ENCODE measurements at places on chromosomes 3 and 15.

- DNase-seq, result no peak
These were observed 241.8 kb downstream of the ROBO2 start for GRCh38 chr3:77281721-77282120.

GRCh38 chr3:138093721-138094120 is 21.7 kb downstream of the DZIP1L start:
- DNase-seq, result no peak

GRCh38 chr3:50224639-50225038 is 11.4 kb upstream of the GNAI2 start:
- DNase-seq, result no peak

DNA sequence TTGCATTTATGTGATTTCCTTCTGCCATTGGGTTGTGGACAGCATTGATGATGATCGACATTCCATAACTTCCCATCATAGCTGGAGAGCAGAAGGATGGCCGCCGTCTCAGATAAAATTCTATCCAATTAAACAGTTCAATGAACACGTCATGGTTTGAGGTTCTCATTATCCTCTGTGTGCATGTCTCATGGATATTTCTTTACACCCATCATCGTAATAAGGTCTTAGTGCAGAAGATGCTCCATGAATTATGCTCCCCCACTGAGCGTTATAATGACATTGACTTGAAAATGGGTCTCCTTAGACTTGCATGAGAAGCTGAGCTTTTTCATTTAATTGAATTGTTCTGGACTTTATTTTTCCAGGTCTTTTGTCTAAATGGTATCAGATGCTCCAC is 92.1 kb downstream of the TRIM42 start:
- DNase-seq, result no peak

GRCh38 chr15:50168783-50169411 is 13.1 kb upstream of the SLC27A2 start:
- DNase-seq, result no peak

GRCh38 chr3:73781541-73781940 is 156.8 kb upstream of the PDZRN3 start:
- no peak for DNase-seq

DNA sequence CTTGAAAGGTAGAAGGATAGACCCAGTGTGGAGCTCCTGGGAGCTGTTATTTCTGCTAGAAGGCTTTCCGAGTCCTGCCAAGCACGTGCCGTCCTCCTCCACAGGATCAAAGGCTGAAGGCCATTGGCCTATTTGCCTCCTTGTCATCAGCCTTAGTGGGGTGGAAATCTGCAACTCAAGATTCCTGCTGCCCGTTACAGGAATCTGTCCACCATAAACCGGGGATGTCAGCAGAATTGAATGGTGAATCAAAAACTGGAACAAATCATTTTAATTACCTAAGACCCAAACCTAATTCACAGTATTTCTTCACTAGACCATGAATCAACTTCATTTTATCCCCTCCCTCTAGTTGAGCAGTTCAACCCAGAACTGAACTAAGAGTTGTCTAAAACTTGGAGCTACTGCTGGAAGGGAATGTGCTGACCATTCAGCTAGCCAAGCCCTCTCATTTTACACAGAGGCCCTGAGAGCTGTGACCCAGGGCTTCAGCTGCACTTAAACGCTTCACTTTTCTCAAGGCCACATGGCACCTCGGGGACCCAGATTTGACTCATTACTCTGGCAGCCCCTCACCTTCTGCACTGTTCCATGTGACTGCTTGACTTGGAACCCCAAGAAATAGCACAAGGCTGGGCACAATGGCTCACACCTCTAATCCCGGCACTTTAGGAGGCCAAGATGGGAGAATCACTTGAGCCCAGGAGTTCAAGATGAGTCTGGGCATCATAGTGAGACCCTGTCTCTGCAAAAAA is 36.8 kb upstream of the KIF23 start:
- DNase-seq, result no peak

- no peak for DNase-seq
These were observed 375.1 kb downstream of the SHQ1 start for GRCh38 chr3:72473156-72473555.

DNA sequence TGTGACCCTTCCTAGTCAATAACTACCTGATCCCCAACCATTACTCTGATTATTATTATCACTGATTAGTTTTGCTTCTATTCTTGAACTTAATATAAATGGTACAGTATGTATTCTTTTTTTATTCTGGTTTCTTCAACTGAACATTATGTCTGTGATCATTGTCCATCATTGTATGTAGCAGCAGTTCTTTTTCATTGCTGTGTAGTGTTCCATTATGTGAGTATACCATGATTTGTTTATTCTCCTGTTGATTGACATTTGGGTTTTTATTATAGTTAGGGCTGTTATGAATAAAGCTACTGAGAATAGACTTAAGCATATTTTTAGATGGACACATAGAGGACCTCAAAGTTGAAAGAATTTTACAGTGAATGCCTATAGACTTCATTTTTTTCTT is 2.7 kb downstream of the KIF15 start:
- DNase-seq, result no peak

- no peak for DNase-seq
These were observed 172.2 kb upstream of the TSPAN3 start for GRCh38 chr15:77243135-77243534.

- DNase-seq, result no peak
These were observed 887.4 kb upstream of the EPHA6 start for GRCh38 chr3:95926904-95927501.

DNA sequence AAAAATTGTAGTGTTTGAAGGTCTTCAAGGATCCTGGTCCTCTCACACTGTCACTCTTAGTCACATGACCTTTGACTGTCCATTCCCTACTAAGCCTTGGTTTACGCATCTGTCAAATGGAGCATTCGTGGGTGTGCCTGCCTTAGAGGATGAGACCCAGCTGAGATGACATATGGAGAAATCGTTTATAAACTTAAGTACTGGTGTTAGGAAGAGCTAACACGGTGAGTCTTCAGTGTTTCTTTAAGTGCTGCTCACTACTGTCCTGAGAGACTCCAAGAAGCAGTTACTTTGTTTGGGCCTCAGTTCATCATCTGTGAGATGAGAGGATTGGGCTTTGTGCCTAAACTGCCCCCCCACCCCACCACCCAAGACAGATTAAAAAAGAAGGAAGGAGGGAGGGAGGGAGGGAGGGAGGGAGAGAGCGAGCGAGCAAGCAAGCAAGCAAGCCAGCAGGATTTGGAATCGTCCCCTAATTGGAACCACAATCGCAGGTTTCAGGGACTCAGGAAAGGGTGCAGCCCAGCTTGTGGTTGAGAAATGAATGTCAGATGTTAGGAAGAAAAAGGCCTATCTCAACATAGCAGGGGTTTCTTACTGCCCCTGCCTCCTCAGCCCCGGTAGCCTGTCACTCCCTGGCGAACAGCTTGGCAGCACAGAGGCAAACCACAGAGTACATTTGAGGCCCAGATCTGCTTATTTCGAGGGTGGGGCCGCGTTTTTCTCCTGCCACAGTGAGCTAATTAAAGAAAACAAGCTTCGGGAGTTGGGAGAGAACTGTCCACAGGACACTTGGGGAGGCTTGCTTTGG is 32.7 kb downstream of the SMAD3 start:
- DNase-seq, result peak; percentile 60

DNA sequence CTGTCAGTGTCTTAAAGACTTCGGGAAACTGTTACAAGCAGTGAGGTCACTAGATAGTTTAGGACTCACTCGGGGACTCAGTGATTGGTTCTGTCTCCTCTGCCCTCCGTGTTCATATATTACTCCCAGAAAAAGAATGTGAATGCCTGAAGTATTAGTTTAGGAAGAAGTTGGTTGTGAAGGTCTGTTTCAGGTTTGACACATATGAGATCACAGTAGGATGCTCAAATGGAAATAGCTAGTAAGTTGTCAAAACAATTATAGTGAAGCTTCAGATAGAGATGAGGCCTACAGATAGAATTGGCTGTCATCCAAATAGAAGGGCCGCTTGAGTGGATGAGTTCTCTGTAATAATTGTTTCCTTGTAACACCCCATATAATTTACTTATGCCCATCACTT is 172.6 kb downstream of the PLCL2 start:
- DNase-seq, result no peak

- DNase-seq, result no peak
These were observed 790 bp downstream of the PARP14 start for GRCh38 chr3:122681284-122681973.

DNA sequence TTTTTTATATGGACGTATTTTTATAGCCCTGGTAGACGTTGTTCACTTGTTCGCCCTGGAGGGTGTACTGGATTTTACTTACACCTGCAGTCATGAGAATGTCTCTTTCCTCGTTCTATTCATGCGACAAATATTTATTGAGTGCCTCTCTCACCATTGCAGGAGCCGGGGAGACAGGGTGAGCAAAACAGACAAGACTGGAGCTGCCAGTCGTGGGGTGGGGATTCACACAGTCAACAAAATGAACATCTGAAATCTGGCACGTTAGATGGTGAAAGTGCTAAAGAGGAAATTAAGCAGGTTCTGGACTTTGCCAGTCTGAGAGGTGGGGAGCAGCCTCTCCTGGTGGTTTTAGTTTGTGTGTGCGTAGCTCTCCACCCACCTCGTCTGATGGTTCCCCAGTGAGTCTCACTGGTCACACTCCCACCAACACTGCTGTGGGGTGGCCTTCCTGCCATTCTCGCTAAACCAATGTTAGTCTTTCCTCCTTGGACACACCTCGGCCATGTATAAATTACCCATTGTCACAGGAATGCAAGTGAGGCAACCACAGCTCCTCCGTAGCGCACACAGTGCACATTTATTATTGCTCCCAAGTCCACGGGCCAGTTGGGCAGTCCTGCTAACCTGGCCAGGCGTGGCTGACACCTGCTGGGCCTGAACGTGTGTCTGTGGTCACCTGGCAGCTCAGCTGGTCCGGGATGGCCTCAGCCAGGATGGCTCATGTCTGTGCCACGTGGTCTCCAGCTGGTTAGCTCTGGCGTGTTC is 31.5 kb downstream of the FBLN2 start:
- DNase-seq, result no peak

DNA sequence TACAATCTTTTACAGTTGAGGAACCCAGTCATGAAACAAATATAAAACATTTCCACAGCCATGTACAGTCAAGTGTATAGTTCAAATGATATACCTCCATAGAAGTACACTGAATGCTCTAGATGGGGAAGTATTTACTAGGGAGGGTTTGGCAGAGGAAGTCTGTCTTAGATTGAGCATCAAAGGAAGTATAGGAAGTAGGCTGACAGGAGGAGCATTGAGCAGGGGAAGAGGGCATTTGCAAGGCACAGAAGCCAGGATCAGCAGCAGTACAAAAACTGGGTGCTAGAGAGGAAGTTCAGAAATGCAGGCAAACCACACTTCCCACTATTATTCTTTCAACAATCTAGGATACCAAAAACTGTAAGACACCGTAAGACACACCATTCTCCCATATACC is 122.6 kb downstream of the ANO10 start:
- peak; percentile 85 for DNase-seq

DNA sequence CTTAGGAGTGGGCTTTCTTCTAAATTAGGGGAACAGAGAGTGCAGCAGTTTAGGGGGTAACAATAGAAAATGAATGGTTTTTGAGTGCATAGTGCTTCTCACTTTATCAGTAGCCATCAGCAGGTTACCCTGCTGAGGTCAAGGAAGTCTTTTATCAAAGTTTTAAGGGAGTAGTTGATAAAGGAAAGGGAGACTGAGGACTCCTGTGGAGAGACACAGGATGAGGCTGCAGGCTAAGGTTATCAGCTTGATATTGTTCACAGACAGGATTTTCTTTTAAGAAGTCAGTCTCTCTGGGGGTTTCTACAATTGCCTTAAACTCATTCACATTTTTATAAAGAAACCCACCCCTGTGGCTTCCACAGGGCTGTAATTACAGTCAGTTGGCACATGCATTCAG is 205.0 kb downstream of the AGBL1 start:
- DNase-seq, result no peak

GRCh38 chr3:9072667-9073009 is 109.4 kb upstream of the RAD18 start:
- DNase-seq, result no peak

DNA sequence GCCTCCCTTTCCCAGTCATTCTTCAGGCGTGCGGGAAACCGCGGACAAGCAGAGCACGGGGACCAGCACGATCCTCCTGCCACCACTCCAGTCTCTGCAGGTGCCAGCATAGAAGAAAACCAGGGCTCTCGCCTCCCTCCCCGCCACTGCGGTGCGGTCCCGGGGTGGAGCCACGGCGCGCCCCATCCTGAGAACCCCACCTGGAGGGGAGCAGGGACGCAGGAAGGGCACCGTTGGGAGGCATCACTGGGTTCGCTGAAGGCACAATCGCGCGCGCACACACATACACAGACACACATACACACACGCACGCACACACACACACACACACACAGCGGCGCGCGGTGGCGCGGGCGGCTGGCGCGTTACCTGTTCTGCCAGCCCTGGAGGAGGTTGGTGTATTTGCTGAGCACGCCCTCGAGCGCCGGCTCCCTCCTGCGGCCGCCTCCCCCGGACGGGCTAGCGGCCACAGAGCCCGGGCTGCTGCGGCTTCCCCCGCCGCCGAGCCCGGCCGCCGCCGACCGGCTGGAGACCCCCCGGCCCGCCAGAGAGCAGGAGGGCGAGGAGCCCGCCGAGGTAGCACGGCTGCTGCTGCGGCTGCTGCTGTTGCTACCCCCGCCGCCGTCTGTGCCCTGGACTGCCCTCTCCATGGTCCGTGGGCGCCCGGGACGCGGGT is 394 bp downstream of the OSBPL10 start:
- DNase-seq, result peak; percentile 15

DNA sequence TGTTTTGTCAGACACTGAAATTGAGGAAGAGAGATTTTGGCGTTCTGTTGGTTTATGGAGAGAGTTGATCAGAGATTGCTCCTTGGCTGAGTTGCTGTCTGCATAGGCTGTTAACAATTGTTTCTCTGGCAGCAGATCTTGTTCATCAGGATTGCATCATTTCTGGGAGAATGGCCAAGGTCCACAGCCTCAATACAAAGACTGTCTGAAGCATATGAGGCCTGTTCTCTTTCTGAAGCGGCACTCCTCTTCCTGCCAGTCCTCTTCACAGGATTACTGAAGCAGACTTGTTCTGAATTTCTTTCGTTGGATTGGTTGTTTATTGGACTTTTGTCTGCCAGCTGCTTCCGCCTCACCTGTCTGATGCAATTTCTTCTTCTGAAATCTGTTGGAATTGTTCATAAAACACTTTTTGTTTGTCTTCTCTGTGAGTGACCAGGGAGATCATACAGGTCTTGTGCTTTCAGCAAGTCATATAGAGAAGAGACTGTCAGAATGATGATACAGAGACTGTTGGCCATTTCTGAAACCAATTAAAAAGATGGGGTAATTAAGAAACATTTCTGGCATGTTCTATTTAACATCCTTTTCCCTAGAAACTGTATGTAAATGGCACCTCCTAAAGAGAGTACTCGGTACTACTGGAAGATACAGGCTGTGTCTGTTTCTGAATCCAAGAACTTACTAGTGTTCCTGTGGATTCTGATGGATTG is 25.5 kb downstream of the SETD5 start:
- no peak for DNase-seq

DNA sequence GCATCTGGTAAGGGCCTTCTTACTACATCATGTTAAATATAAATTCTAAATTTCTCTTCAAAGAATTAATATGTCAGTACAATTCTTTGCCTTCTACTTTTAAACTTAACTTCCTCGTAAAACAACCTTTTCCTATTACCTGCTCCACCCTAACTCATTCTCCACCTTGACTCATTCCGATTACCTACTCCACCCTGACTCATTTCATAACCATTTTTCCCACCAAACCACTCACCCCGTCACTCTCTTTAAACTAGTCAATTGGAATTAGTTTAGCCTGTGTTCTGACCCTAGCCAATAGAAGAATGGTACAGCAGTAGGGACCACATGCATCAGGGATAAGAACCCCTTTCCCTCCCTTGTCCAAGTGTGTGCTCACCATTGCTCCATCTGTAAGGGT is 65.6 kb downstream of the PLSCR2 start:
- DNase-seq, result no peak

All from HL-60 (cell line).